Non-pigmented ciliary epithelial cell (primary cell): ENCODE measurements at places on chromosomes 12 and 14.

- peak; percentile 1 for DNase-seq
These were observed 338.3 kb downstream of the EMP1 start for GRCh38 chr12:13534645-13535398.

DNA sequence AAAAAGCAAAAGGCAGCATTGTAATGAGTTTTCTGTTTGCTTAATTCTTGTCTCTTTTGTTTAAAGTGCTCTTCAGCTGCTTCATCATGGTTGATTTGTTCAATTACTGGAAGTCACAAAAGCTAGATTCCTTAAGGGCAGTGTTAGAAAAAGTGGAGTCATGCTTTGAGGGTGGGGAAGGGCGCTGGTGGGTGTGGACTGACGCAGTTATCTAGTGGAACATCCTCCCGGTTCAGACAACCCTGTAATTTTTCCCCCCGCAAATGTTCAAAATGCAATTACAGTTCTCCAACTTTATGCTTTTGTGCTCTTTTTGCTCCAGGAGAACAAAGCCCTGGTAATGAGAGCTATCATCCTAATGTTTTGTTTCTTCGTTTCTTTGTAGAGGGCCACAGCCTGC lies 2.1 kb downstream of the AKAP6 start:
- no peak for DNase-seq

DNA sequence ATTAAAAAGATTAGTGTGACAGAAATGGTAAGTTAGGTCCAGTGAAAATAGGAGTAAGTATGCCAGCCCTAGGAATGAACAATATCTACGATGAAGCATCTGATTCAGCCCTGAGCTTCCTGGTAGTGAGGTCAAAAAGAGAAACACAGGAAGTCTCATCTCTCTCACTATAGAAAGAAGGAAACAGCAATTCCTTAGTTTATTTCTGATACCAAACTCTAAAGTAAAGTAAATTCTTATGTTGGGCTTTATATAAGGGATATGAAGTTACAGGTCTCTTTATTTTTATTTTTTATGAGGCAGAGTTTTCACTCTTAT lies 76.7 kb upstream of the RFLNA start:
- DNase-seq: no peak

GRCh38 chr12:130640901-130641300 lies 75.2 kb downstream of the RIMBP2 start:
- no peak for DNase-seq

DNA sequence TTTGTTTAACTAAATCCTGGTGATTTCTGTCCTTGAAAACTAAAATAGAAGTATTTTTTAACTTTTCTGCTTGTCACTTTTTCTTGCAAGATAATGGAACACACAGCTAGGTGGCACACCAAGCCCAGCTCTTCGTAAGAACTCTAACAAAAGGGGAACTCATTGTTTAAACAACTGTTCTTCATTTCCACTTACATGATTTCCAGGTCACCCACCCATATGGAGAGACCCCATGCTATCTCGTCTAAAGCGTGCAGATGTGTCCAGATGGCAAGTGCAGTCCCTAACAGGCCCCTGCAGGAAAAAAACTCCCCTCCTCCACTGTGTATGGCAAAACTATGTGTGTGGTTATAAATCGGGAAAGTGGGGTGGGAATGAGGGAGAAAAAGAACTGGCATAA lies 43.3 kb upstream of the NT5DC3 start:
- peak; percentile 47 for DNase-seq
